ENCODE measurements at places on chromosomes 12 and 14.

DNA sequence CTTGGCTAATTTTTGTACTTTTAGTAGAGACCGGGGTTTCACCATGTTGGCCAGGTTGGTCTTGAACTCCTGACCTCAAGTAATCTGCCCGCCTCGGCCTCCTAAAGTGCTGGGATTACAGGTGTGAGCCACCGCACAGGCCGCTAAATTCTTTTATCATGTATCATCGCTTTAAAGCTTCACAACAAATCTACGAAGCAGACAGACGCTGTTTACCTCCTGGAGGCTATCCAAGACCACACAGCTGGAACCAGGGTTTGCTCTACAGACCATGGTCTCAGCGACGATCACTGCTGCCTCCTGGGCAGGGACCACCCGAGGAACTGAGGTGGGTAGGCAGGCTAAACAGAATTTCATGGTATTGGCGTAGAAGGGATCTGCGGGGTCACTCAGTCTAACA, 27.2 kb downstream of the KRT80 start:
- no peak for DNase-seq

DNA sequence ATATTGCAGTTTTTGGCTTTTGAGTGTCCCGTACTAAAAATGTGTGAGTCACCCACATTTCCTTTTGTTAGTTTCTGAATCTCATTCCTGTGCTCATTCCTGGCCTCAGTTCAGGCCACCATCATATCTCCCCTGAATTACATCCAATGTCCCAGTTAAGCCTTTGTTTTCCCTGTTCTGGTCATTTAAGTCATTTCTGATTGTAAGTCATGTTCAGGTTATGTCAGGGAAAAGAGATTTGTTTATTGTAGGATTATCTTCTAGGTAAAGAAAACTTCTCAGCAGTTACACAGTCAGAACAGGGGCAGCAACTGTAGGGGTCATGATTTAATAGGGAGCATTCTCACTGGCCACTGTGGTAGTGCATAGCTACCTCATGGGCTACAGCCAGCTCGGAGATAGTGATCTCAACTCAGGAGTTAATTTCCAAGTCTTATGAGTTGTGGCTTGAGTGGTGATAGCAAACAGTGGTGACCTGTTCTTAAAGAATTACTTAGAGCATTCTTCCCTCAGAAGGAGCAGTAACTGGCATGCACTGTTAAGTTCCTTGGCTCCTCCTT, 6.7 kb downstream of the DDX47 start:
- no peak for DNase-seq

GRCh38 chr12:51752234-51752889, 96.2 kb downstream of the FIGNL2 start:
- no peak for DNase-seq

DNA sequence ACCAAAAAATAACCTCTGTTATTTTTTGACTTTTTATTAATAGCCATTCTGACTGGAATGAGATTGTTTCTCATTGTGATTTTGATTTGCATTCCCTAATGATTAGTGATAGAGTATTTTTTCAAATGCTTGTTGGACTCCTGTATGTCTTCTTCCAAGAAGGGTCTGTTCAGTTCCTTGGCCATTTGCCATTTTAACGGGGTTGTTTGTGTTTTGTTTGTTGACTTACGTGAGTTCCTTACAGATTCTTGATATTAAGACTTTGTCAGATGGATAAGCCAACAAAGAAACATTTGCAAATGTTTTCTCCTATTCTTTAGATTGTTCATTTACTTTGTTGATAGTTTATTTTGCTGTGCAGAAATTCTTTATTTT, 651.6 kb upstream of the LRFN5 start:
- DNase-seq = no peak

GRCh38 chr14:50000380-50001150, 107.7 kb downstream of the ARF6 start:
- DNase-seq = peak; percentile 80

DNA sequence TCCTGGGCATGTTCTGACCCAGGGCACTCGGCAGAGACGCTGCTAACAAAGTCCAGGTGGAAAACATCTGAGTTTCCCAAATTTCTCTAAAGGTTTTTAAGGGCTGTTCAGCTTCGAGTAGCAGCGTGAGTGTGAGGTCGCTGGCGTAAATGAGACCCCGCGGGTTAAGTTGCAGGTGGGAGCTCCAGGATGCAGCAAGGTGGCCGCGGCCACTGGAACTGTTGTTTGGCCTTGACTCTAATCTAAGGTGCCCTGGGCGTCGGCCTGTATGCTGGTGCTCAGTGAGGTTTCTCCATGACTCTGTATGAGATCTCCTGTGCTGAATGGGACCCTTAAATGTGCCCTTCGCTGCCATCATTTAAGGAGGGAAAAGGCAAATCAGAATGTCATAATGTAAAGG, 50.7 kb downstream of the ELK3 start:
- no peak for DNase-seq

DNA sequence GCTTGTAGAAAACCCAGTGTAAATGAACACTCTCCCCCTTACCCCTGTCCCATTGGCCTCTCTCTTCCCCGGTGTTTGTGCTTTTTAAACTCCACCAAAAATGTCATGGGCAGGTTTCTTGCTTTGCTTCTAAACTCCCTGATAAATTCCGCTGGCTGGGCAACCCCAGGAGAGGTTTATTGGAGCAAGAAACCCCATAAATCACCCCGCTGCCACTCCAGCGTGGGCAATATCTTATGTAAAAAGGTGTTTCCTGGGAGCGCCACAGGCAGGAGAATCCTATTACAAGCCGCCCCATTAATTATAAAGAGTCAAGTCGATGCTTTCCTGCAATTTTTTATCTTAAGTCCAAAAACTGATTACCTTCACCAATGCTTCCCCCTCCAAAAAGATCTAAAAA, 22.8 kb downstream of the LHX5 start:
- no peak for DNase-seq

GRCh38 chr12:32568228-32568627, 110.9 kb upstream of the DNM1L start:
- no peak for DNase-seq

- DNase-seq = no peak
Observed at GRCh38 chr12:54126696-54127537, 61.9 kb downstream of the SMUG1 start.

DNA sequence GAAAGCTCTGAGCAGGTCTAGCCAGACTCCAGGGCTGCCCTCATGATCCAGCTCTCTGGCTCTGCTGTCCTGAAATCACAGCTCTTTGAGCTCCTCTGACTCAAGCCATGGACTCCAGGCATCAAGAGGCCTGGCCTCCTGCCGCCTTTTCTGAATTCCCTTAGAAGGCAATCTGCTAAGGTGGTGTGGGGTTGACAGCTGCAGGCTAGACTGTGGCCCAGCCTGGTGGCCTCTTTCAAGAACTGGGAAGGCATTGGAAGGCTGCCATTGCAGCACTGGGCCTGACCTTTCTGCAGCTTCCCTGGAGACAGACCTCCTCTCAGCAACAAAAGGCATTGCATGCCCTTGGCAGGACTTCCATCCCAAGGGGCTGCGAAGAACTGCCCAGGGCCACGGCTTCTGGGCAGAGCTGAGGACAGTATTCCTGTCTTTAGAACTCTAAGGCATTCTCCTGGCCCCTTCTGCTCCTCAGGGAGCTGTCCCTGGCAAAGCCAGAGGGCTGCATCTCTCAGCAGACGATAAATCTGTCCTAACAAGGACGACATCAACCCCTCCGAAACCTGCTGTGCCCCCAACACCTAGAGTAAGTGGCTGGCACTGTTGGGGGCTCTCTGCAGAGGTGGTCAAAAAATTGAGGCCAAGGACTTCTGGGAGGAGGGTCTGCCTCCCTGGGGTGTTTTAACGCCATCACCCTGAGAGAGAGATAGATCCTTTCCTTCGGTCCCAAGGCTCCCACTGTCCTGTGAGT, 115.6 kb downstream of the RBM19 start:
- no peak for DNase-seq

DNA sequence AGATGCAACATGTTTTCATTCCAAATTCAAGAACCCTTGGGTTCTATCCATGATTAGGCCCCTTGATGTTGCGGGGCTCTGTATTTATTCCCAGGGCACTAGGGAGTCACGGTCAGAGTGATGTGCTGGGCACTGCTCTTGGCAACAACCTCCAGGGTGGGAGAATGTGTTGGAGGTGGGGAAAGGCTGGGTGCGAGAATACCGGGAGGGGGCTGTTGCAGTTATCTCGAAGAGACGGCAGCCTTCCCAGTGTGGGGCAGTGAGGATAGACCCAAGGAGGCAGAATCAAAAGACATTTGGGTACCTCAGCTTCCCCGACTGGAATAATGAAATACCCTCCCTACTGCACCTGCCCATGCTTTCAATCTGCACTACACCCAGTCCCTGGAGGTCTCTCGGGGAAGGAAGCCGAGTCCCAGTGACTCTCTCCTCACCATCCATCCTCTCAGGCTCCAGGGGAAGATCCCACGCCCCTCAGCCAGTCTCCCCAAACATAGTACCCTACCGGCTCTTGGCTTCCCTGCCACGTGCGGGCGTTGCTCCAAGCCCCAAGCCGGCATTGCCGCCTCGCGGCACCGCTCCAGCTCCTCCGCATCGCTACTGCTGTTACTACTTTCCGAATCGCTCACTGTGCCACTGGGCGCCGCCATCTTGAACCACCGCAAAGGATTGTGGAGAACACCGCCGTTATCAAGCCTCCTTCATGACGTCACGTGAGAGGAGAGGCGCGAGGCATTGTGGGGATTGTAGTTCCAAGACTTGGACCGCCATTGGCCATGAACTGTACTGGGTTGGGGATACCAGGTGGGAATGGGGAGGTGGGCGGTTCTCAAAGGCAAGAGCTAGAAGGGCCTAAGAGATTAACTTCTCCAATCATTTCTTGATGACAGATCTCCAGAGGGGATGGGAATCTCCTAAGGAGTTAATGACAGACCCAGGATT, at the start of gene C12orf43:
C12orf43 (minus strand) TSS at position 663 of the 942 bp plus-strand sequence; CDS start at position 650, 13 bp downstream.
- peak; percentile 95 for DNase-seq

GRCh38 chr12:32918890-32919801, 22.6 kb upstream of the PKP2 start:
- no peak for DNase-seq

DNA sequence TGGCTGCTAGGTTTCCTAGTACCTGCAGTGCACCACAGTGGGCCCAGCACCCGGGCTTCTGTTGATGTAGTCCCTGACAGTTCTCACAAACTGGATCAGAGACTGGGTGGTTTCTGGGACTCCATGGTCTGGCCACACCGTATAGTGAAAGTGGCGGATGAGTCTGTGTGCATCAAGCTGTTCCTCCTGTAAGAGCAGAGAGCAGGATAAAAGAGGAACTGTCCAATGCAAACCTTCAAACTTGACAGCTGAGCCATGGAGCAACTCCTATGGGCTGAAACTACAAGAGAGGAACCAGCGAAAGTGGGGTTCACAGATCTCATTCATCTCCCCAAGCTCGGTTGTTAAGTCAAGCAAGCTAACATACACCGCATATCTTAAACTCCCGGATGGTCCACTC, 102.8 kb downstream of the PTPRB start:
- no peak for DNase-seq

DNA sequence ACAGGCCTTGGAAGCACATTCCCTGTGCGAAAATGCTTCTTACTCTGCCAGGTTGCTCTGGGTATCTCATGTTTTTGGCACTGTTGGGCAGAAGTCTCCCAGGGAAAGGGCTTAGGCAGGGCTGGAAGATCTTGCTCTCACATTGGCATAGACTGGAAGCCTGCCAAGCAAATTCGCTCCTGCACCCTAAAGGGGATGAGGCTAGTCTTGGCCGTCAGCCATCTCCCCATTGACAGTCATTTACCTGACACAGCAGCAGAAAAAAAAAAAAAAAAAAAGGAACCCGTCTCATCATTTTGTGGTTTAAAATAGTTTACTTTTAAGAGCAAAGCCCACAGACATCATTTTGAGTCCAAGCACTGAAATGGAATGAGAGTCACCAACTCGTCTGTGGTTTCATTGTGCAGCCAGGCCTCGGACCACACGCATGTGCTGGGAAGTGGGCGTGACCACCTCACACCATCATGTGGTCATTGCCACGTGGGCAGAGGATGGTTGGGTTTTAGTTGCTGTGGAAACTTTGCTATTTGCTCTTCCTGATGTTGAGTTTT, 84.8 kb downstream of the NRXN3 start:
- no peak for DNase-seq

GRCh38 chr12:170371-171225, 43.4 kb downstream of the SLC6A12 start:
- DNase-seq = no peak

- DNase-seq = no peak
Observed at GRCh38 chr12:24423611-24424010, 474.1 kb upstream of the SOX5 start.

- no peak for DNase-seq
Observed at GRCh38 chr12:43159506-43159905, 392.5 kb downstream of the ADAMTS20 start.

DNA sequence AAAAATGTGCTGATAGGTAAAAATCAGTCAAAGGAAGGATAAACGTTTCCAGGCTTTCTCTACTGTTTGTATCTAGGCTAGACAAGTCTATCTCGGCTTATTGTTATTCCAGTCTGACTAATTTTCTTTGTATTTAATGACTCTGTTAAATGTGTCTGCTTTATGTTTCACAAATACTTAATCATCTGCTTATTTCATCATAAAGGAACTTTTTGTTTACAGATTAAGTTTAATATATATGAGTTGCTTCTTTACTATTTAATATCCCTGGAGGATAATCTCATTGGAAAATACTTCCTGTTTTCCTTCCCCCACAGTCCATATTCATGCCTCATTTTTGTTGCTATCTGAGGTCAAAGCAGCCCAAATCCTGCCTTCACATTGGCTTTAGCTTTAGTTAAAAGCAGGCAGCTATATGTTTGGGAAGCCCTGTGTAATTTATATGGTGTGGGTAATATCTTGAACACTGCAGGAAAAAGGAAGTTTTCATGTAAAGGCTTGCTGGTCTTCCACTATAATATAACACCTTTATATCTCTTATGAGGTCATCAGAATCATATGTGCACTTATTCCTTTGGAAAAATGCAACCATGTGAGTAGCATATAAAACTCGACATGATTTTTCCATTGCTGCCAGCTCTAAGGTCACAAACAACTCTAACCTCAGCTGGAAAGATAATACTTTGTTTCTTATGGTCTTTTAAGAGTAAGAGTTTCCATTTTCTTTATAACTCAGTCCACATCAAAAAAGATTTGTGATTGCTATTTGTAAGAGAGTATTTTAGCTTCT, 76.8 kb downstream of the ALX1 start:
- DNase-seq = no peak

DNA sequence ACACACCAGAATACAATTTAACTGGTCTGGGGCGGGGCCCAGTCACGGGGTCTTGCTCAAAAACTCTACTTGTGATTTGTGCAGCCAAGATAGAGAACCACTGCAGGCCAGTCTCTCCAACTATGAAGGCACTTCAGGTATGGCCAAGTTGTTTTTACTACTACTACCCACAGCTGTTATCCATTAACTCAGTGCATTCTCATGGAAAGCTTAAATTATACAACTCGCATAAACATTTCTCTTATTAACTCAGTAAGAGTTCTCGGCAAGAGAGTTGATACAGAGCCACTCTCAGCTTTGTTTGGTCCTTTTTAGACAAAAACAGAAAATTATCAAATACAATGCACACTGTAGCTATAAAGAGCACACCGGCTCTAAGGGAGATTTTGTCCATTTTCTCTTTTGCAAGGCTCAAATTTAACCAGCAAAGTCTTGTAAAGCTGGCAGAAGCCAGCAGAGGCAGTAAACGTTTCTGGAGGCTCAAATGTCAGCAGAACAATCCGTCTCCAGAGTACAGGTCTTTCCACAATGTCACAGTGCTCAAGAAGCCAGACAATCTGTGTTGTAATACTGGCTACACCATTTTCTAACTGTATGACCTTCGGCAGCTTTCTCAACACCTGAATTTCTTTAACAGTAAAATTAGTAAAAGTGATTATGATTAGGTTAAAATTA, 85.9 kb downstream of the PTGER2 start:
- no peak for DNase-seq

Data from CD4-positive, alpha-beta T cell (primary cell).